ENCODE measurements at places on chromosomes 5 and 9. TPM values are rescaled to one million over a fixed set of nuclear protein-coding genes. Genes with fewer than 3 reads are reported as not detected.
A peak's percentile ranks its signal among the peaks of the same experiment; 100 is the strongest.

- DNase-seq: no peak
Measured at GRCh38 chr5:2284678-2285077, 402.0 kb upstream of the IRX4 start.

GRCh38 chr5:76926329-76927105 lies 26.3 kb upstream of the CRHBP start:
- DNase-seq: no peak

- no peak for DNase-seq
Measured at GRCh38 chr5:143110591-143110990, 292.9 kb downstream of the NR3C1 start.

GRCh38 chr5:9365512-9365911 lies 180.4 kb downstream of the SEMA5A start:
- DNase-seq: no peak

DNA sequence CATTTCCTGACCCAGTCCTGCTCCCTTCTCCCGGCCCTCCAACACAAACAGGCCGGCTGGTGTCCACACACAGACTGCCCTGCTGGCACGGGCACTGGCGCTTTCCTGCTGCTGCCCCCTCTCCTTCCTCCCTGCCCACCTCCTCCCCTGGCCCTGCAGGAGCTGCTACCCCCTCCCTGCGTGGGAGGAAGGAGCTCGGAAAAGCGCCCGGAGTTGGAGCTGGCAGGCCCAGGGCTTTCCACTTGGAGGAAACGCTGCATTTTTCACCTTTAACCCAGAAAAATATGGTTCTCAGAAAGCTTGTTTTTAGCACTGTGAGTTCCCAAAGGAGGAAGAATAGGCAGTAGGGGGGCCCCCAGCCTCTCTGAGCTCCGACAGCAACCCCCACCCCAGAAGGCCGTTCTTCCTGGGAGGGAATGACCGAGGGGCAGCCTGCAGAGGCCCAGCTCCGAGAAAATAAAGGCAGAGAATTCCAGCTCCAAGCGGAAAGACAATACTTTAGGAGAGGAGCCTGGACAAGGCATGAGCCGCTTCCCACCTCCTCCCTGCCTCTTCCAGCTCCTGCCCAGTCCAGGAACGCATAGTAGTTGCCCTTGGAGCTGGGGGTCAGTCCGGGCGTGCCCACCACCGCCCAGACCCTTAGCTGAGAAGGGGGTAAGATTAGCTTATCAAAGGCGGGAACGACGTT lies 88.9 kb downstream of the LIFR start:
- peak; percentile 91 for DNase-seq

- no peak for DNase-seq
Measured at GRCh38 chr5:38695021-38695958, 138.8 kb upstream of the LIFR start.

DNA sequence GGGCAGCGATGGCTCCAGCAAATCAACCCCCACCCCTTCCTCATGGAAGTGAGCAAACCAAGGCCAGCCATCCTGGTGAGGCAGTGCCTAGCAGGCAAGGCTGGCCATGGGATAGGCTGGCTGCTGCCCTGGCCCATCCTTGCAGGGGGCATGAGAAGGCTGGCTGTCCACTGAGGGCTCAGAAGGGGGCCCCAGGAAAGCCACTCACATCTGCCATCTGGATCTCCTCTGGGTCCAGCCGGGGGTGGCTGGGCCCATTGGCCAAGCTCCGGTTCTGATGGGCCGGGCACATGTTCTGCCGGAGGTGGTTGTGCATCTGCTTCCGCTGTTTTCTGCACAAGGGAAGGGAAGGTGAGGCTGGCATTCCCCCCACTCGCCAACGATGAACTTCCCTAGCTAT lies 57.1 kb downstream of the PSD2 start:
- no peak for DNase-seq

- no peak for DNase-seq
Measured at GRCh38 chr9:123846966-123847365, 83.0 kb downstream of the DENND1A start.

DNA sequence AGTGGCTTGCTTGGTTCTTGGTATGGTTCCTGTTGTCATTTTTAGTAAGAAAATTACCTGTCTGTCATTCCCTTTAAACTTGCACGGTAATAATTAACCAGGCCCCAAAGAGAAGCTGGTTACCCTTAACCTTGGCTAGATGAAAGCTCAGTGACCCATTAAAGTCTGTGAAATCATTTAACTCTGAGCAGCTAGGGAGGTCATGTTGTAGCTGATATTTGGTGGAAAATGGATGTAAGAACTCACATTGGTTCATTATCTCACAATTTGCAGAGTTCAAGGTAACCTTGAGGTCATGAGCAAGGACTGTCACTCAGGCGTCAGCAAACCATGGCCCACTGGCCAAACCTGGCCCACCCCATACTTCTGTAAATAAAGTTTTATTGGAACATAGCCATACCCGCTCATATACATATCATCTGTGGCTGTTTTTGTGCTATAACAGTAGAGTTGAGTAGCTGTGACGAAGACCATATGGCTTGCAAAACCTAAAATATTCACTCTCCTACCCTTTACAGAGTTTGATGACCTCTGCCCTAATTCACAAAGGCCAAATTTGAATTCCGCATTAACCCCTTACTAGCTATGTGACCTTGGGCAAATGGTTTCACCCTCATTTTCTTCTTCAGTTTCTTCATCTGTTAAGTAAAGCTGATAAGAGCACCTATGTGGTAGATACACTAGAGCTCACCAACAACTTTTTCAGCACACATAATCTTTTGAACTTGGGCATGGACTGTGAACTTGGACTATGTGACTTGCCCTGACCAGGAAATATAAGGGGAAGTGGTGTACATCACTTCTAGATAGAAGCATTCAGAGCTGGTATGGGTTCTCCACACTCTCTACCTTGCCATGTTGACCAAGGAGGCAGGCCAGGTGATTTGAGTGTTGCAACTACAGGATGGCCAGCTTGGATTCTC lies 61.5 kb upstream of the CPEB4 start:
- no peak for DNase-seq

DNA sequence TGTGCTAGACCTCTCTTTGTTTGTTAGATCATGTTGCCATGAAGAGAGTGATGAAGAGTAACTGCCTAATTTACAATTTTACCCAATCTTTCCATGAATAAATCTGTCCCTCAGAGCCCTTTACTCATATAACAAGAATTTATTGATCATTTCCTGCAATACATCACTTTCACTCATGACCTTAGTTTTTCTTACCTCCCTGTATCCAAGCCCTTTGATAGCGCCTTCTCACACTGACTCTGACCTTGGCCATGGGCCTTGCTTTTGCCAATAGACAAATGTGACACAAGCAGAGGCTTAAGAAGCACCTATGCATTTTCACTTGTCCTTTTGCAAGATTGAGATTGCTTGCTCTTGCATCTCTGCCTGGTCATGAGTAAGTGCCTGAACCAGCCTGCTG lies 288.1 kb downstream of the NNT start:
- DNase-seq: no peak

DNA sequence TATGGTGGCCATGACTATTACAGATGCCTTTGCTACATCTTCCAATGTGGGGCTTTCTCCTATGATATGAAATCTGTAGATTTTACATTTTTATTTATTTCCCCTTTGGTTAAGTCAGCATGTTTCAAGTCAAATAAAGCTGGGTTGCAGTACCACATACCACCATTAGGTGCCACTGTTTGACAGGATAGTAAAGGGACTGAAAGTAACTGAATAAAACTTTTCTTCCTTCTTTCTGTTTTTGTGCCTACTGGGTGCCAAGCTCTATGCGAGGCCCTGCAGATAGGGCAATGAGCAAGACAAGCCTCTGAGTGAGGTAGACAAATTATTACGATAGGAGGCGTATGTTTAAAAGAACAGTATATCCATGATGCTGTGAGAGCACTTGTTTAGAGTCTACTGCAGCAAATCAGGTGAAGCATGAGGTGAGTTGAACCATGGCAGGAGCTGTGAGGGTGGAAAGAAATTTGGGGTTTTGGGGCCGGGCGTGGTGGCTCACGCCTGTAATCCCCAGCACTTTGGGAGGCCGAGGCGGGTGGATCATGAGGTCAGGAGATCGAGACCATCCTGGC lies 64.8 kb downstream of the GDNF start:
- no peak for DNase-seq

The AGGF1 gene
- 14.6 TPM for total RNA-seq

The NRARP gene
- 6.8 TPM for total RNA-seq

The PLGRKT gene
- total RNA-seq: 31.5 TPM

The C9orf40 gene
- 2.2 TPM for total RNA-seq

The MYMK gene
- total RNA-seq: not detected

The TMEM171 gene
- not detected for total RNA-seq

The GDNF gene
- 0.67 TPM for total RNA-seq

The MUSK gene
- total RNA-seq: 4.7 TPM

The RIMOC1 gene
- total RNA-seq: 16.7 TPM

The DDX46 gene
- total RNA-seq: 27.5 TPM

The CCNJL gene
- 5.7 TPM for total RNA-seq

The PHF24 gene
- total RNA-seq: 0.20 TPM

The HCN1 gene
- 15.5 TPM for total RNA-seq

The TMEM174 gene
- total RNA-seq: not detected

The NR5A1 gene
- total RNA-seq: not detected

Data from right cardiac atrium (tissue), 5 donors.